G401 (cell line): ENCODE measurements at places on chromosomes 1 and 21. TPM values are rescaled to one million over a fixed set of nuclear protein-coding genes. Genes with fewer than 3 reads are reported as not detected.

DNA sequence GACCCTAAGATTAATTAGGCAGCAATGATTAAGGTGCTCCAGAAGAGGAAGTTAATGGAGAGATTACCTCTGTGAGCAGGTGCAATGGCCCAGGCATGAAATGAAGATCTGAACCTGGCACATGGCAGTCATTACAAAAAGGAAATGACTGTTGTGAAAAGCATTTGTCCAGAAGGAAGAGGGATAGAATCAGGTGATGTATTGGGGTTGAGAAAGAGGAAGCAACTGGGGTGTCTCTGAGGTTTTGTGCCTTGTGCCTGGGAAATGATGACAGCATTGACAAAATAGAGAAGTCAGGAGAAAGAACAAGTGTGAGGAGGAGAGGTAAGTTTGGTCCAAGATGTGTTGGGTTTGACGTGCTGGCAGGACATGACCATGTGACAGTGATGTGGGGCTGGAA lies 5.6 kb downstream of the CRCT1 start:
- no peak for DNase-seq

- DNase-seq, result no peak
Measured at GRCh38 chr1:167774710-167775109, 52.9 kb downstream of the MPZL1 start.

DNA sequence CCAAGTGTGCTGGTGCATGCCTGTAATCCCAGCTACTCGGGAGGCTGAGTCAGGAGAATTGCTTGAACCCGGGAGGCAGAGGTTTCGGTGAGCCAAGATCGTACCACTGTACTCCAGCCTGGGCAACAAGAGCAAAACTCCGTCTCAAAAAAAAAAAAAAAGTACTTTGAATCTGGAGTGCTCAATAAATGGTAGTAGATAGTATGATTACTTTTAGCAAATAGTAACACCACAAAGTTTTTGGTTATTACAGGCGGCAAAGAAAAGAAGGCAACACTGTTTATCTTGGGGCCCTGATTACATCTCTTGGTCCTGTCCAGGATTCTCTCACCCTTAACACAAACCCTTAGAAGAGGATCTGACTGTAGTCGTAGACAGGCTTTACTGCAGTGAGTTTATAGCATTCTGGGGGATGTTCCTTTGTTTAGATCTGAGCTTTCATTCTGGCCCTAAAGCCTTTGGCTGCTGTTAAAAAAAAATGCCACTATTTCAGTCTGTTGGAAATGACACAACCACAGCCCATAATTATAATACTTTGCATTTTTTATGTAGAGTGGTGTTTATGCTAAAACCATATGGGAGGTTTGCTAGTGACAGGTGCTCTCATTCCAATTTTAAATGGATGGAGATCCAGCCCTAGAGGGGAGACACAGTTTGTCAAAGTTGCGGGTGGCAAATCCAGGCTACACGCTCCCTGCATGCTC lies 79.7 kb upstream of the SLC2A1 start:
- no peak for DNase-seq

GRCh38 chr1:19771350-19771749 lies 28.4 kb downstream of the TMCO4 start:
- DNase-seq, result no peak

- DNase-seq, result peak; percentile 30
Measured at GRCh38 chr21:41957991-41958766, 4.4 kb upstream of the C2CD2 start.

DNA sequence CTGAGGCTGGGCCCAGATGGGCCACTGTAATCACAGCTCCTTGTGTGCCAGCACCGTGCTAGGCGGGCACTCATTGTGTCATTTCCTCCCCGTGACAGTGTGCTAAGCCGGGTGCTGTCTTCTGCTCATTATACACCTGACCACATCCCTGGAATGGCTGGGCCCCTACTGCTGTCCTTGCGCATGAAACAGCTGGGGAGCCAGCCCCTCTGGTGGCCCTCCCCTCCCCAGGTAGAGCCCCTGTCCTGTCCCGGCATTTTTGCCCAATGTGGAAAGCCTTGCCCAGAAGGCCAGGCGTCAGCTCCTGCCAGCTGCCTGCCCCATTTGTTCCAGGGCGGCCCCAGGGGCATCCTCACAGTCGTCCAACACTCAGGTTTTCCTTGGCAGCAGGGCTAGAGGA lies 107.4 kb upstream of the CASZ1 start:
- DNase-seq, result no peak

DNA sequence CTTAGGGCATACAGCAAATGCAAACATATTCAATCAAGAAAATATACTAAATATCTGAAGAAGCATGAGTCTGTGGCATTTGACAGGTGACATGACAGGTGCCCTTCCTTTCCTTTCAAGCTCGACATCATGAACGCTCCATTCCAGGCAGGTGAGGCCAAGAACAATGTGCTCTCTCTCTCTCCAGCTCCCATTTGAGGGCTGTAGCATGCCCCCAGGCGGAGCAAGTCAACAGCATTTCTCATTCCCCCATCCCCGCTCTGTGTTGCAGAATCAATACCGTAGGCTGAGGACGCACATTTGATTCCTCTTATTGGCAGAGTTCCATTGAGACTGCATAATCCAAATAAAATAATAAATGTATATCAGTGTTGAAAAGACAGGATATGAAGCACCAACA lies 24.6 kb upstream of the PLPPR4 start:
- DNase-seq, result no peak

Gene C1orf53
- 0.49 and 1.1 TPM in 2 replicates for total RNA-seq

GRCh38 chr1:183194527-183195141 lies 8.6 kb downstream of the LAMC2 start:
- no peak for DNase-seq

- DNase-seq, result no peak
Measured at GRCh38 chr1:72620453-72620852, 338.1 kb upstream of the NEGR1 start.

- DNase-seq, result peak; percentile 55
Measured at GRCh38 chr1:203627851-203628200, 1.2 kb downstream of the ATP2B4 start.

DNA sequence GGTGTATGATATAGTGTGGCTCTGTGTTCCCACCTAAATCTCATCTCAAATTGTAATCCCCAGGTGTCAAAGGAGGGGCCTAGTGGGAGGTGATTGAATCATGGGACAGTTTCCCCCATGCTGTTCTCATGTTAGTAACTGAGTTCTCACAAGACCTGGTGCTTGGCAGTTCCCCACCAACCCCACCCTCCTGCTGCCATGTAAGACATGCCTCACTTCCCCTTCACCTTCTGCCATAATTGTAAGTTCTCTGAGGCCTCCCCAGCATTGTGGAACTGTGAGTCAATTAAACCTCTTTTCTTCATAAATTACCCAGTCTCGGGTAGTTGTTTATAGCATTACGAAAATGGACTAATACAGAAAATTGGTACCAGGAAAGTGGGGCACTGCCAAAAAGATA lies 1705.3 kb downstream of the NCAM2 start:
- DNase-seq, result no peak

GRCh38 chr21:26777166-26777565 lies 68.0 kb downstream of the ADAMTS1 start:
- DNase-seq, result no peak
